Gastroesophageal sphincter (tissue), 4 donors: ENCODE measurements at places on chromosomes 7 and 10. TPM values are rescaled to one million over a fixed set of nuclear protein-coding genes. Genes with fewer than 3 reads are reported as not detected.

- ATAC-seq, result no peak
- no peak overlapping the region for H3K4me3 ChIP-seq
- no peaks in the 10 kb centered on the region for H3K36me3 ChIP-seq
Measured at GRCh38 chr10:132707776-132708171, 78.2 kb downstream of the NKX6-2 start.

FEZF1 gene
- total RNA-seq, result not detected

- H3K36me3 ChIP-seq, result no peaks in the 10 kb centered on the region
- H3K4me1 ChIP-seq, result peaks cover 5% of the 10 kb centered on the region
- no peak overlapping the region for H3K27ac ChIP-seq
- no peaks in the 10 kb centered on the region for H3K27me3 ChIP-seq
Measured at GRCh38 chr7:111535142-111535870, 27.0 kb downstream of the IMMP2L start.

AKR1C1 gene
- total RNA-seq, result 279 TPM

GRCh38 chr7:33339074-33339790 lies 209.9 kb downstream of the BBS9 start:
- ATAC-seq, result no peak
- H3K4me3 ChIP-seq, result no peak overlapping the region
- no peaks in the 10 kb centered on the region for H3K4me1 ChIP-seq
- no peak overlapping the region for H3K27ac ChIP-seq
- H3K27me3 ChIP-seq, result no peaks in the 10 kb centered on the region
- H3K36me3 ChIP-seq, result peaks cover 12% of the 10 kb centered on the region

- no peak for ATAC-seq
- H3K36me3 ChIP-seq, result no peaks in the 10 kb centered on the region
- no peak overlapping the region for H3K4me3 ChIP-seq
- peaks cover 27% of the 10 kb centered on the region for H3K4me1 ChIP-seq
Measured at GRCh38 chr7:35729061-35729783, 34.3 kb upstream of the HERPUD2 start.

- no peaks in the 10 kb centered on the region for H3K4me1 ChIP-seq
- H3K27ac ChIP-seq, result no peak overlapping the region
- H3K4me3 ChIP-seq, result no peak overlapping the region
Measured at GRCh38 chr10:24133835-24134234, 75.1 kb upstream of the KIAA1217 start.

DNA sequence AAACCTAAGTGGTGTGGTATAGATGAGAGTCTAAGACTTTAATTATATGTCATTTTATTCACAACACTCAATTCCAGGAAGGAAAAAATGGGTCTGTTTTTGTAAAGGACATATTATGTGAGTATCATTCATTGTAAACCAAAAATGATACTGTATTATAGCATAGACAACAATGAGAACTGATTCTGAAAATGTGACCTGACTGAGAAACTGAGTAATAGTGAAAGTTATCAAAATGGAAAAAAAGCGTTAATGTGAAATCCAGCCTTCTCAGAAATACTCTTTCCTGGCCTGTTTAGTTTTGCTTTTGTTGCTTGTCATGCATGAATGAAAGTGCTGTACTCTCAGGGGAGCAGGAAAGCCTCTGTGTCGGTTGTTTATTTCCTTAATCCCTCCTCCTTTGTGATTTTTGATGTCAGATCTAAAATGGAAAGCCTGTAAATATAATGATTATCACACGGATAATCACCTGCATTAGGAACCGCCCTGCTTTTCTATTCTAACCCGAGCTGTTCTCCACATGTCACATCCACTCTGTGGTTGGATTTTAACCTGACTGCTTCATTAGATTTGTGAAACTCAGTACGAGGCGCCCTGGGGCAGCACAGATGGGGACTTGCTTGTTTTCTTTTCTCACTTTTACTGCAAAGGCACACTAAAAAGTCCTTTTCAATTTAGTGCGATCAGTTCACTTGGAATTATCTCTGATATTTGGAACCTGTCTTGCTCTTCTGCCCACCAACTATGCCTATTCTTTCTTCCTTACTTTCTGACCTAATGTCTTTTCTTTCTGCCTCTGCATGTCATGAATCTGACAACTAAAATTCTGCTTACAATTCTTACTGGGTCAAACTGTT lies 240.9 kb upstream of the KAT6B start:
- H3K4me1 ChIP-seq, result peaks cover 25% of the 10 kb centered on the region
- ATAC-seq, result no peak
- H3K36me3 ChIP-seq, result no peaks in the 10 kb centered on the region
- peak overlapping the region; percentile 55 for H3K27ac ChIP-seq

DNA sequence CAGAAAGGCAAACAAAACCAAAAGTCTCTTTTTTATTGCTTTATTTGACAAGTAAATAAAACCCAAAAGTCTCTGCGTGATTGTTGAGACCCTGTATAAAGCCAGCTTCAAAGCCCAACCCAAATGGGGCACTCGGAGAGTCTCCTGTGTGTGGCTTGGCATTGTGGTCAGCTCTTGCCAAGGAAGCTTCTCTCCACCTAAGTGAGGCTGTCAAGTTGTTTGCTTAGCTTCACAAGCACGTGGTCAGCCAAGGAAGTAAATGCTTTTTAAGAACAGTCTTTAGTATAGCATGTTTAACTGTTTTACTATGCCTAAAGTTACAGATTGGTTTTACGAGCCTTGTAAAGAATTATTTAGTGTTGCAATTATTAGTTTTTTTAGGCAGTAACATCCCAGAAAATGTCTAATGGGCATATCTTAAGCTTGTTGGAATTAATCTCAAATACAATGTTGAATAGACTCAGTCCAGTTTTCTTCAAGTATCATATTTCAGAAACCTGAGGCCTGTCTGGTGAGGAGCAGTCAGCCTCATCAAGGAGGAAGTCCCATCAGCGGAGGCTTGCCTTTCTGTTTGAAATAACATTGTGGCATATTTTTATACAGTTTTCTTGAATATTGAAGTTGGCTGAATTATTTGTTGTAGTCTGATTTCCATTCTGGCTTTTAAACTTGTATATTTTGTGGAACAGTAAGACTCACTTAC lies 144.3 kb downstream of the ANKRD30A start:
- H3K27ac ChIP-seq, result no peak overlapping the region
- H3K4me3 ChIP-seq, result no peak overlapping the region
- H3K36me3 ChIP-seq, result no peaks in the 10 kb centered on the region
- ATAC-seq, result no peak

- H3K4me1 ChIP-seq, result no peaks in the 10 kb centered on the region
- H3K27me3 ChIP-seq, result no peaks in the 10 kb centered on the region
- no peaks in the 10 kb centered on the region for H3K36me3 ChIP-seq
- ATAC-seq, result no peak
- no peak overlapping the region for H3K4me3 ChIP-seq
Measured at GRCh38 chr7:7136466-7137381, 45.6 kb upstream of the C1GALT1 start.

CDHR3 gene
- total RNA-seq, result 4.3 TPM

- H3K4me3 ChIP-seq, result no peak overlapping the region
- H3K36me3 ChIP-seq, result peaks cover 42% of the 10 kb centered on the region
- H3K4me1 ChIP-seq, result peaks cover 11% of the 10 kb centered on the region
- no peaks in the 10 kb centered on the region for H3K27me3 ChIP-seq
- peak overlapping the region; percentile 51 for H3K27ac ChIP-seq
Measured at GRCh38 chr10:73117976-73118743, 7.9 kb downstream of the NUDT13 start.
